ENCODE measurements at places on chromosomes 5 and 9.

GRCh38 chr5:95256991-95257390 is 27.9 kb downstream of the MCTP1 start:
- DNase-seq, result no peak

- no peak for DNase-seq
Measured at GRCh38 chr9:96603305-96604003, 16.2 kb downstream of the CDC14B start.

GRCh38 chr5:41306005-41306404 is 92.7 kb upstream of the C6 start:
- no peak for DNase-seq

DNA sequence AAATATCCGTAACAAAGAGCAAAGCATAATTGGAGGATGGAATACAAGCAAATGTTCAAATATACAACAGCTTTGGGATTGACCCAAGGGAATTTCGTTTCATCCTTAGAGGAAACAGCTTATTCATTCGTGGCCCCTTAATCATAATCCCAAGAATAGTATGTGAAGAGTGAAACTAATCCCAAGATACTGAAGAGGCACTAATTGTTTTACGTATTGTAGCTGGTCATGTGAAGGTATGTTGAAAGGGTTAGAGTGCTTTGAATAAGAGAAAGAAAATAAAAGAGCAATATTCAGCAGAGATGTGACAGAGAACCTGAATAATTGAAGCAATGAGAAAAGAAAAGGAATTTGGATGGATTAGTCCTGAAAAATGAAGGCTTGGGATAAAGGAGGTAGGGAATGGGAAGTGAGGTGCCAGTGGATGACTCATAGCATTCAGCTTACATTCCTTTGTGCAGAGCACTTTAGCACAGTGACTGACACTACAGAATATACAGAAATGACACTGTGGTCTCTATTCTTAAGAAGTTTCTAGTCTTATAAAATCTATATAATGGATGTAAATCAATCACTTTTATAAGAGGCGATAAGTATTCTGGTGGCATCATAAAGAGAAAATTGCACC is 221.9 kb downstream of the TLR4 start:
- DNase-seq, result no peak

GRCh38 chr5:77438071-77438470 is 54.0 kb downstream of the WDR41 start:
- no peak for DNase-seq

DNA sequence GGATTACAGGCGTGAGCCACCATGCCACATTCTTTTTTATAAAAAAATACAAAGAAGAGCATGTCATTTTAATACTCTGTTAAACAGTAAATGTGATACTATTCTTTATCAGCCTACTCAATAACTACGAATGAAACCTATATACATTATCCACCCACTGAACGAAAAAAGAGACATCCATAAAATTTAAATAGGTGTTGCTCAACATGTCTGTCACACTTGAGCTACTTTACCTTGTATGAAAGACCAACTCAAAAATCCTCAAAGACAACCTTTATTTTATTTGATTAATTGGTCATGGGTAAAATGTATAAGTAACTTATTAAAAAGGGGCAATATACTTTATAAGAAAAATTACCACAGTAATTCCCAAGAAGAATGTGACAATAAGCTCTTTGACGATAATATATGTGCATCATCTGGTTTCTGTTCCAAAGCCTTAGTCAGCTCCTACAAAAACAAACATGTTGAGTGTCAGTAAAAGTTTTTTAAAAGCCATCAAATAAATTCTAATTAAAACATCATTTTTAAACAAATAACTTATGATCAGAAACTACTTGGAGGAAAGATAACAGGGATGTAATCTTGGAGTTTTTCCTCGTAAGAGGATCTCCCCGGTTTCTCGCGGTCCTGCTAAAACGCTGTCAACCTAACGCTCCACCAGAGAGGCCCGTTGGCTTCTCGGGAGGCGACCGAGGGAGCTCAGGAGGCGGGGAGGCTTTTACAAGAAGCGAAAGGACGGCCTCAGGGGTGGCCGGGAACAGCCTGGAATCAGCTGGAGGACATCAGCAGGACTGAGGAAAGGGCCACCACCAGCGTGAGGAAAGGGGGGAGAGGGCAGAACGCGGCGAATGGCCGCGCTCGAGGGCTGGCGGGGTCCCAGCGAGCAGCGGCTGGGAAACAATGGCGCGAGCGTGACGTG is 13.5 kb upstream of the ANKRD18B start:
- peak; percentile 91 for DNase-seq

GRCh38 chr5:144812763-144813162 is 642.1 kb downstream of the KCTD16 start:
- DNase-seq, result no peak

- no peak for DNase-seq
Measured at GRCh38 chr9:69444791-69445190, 119.8 kb downstream of the ENTREP1 start.

- no peak for DNase-seq
Measured at GRCh38 chr9:20396509-20396908, 225.8 kb downstream of the MLLT3 start.

GRCh38 chr5:33490071-33490665 is 49.4 kb downstream of the TARS1 start:
- no peak for DNase-seq

- no peak for DNase-seq
Measured at GRCh38 chr9:109886041-109886440, 106.0 kb downstream of the PALM2AKAP2 start.

DNA sequence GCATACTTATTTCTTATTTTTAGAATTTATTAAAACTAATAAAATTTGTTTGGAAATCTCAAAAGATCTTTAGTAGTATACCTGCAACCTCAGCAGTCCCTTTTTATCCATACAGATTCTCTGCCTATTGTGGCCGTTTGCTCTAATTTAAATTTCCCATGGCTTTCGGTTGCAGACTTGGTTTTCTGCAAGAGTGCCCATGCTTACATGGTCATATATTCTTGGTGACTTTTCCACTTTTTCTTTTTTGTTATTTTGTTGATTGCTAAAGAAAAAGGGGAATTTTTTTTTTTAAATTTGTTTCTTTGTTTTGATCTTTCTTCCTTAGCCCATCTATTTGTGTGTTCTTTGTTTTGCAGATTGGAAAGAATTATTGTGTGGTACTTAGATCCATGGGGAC is 20.6 kb downstream of the ZCCHC7 start:
- DNase-seq, result no peak

DNA sequence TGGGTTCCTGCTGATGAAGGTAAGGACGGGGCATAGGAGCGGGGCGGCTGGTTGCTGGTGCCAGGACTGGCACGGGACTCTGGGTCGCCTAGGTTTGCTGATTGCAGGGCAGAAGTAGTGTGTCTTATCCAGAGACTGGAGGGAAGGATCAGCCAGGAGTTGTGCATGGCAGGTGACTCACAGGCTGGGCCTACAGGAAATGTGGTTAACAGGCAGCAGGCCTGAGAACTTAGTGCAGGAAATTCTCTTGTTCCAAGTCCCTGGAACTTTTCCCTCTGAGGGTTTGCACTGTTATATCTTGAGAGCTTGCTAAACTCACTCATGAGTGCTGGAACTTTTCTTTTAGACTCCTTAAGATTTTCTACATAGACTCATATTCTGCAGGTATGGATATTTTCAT is 95.1 kb downstream of the ANXA2R start:
- DNase-seq, result no peak

- no peak for DNase-seq
Measured at GRCh38 chr5:19853616-19854240, 134.3 kb downstream of the CDH18 start.

GRCh38 chr9:6549106-6549800 is 96.3 kb downstream of the GLDC start:
- peak; percentile 96 for DNase-seq

- DNase-seq, result peak; percentile 63
Measured at GRCh38 chr5:78295035-78295961, 800 bp upstream of the AP3B1 start.

DNA sequence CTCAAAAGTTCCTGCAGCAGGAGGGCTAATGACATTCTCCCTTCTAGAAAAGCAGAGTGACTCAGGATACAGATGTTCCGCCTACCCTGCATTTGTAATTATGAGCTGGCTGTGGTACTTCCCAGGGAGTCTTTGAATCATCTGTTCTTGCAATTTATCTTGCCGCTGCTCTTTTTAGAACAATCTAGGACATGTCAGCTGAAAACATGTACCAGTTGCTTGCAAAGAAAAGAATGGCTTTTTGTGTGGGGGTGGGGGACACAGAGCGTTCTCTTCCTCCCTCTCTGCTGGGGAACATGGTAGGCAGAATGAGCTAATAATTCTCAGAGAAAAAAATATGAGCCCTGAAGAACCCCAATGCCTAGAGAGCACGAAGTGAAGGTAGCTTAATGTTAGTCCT is 51.7 kb upstream of the TUT7 start:
- DNase-seq, result no peak

- DNase-seq, result no peak
Measured at GRCh38 chr5:72369711-72370110, 49.5 kb downstream of the PTCD2 start.

DNA sequence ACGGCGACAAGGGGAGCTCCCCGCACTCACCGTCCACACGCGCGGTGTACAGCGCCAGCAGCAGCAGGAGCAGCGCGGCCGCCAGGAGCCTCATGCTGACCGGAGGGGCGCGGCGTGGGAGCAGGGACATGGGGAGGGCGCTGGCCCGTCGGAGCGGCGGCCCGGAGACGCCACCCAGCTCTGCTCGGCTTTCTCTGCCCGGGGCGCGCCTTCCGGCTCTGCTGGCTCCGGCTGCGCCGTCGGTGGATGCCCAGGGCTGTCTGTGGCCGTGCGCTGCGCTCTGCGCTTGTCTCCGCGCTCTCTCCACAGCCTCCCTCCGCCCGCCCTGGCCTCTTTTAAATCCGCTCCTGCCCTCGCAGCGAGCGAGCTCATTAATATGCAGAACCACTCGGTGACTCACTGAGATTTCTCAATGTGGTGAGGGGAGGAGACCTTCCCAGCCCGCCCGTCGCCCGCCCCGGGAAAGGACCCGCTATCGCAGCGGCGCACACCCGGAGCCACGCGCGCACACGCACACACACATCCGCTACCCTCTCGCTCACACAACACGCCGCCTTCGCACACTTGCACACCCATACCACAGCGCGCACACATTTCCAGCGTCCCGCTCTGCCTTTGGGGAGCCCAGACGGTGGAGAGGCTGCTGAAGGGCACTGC is at the start of gene CXCL14:
Gene CXCL14 (minus strand): TSS at position 307 of the 657 bp plus-strand sequence. CDS start 213 bp downstream, at position 94.
- peak; percentile 79 for DNase-seq

DNA sequence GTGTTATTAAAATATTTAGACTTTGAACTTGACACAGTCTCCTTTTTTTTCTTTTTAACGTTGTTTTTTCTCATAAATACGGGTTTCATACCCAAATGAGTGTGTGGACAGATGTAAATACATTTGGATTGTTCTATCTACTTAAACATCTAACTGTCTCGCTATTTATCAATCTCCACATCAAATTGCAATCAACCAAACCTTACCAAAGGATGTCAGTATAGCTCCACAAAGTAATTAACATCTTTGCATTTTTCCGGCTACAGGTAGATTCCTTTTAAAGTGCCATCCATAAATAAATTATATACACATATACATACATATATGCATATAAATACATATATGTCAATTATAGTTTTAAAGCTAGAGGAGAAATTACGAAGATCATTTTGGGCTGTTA is 705 bp upstream of the CDH10 start:
- DNase-seq, result no peak

DNA sequence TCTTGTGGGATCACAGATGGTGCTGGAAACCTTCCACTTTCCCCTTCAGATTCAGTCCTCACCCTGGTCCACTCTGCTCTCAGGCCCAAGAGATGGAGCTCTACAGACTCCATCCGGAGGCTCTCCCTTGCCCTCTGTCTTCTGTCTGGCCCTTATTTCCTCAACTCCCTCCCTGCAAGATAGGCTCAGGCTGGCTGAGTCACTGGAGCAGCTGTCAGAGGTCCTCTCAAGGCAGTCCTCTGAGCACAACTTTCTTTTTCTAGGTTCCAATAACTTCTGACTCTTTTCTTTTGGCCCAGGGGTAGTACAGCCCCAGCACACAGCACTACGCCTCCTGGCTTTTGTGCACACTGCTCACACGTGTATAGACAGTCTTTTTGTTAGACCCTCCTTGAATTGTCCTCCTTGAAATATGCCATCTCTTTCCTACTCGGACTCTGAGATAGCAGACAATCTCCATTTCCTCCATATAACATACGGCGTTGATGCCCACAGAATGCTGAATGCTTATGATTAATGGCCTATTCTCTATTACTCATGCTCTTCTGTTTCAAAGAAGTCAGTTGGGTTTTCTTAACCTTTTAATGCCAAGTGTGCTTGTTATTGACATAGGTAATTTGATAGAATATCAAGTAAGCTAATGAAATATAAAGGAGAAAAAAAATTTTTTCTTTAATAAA is 193.1 kb downstream of the SLC12A2 start:
- no peak for DNase-seq

DNA sequence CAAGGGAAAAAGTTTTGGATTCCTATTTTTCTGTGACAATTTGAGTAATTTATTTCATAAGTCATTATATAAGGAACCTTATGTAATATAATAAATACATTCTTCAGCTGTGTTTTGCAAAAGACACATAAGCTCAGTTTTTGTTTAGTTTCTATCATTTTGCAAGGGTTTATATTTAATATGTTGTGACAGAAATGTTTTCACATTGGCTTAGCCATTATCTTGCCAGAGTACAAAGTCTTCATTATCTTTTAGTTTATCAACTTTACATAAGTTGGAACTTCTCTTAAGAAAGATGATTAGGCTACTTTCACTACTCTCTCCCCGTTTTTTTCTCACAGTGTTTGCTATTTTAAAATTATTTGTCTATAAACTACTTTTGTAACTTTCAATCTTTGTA is 54.8 kb downstream of the ERCC6L2 start:
- DNase-seq, result no peak

GRCh38 chr9:131346559-131346958 is 47.3 kb upstream of the PRRC2B start:
- no peak for DNase-seq

GRCh38 chr9:3548648-3549047 is 22.8 kb upstream of the RFX3 start:
- DNase-seq, result no peak

DNA sequence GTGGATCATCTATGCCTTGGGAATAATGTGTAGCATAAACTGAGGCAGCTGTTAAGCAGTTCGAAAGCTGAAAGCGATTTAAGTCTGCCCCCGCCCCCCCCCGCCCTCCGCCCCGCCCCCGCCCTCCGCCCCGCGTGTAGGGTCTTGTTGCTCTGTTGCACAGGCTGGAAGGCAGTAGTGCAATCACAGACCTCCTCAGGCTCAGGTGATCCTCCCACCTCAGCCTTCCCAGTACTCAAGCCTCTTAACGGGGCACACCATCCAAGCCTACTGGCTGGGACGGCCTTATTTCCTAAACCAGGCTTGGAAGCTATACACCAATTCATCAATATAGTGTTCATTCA is 945 bp downstream of the ANKDD1B start:
- DNase-seq, result no peak

DNA sequence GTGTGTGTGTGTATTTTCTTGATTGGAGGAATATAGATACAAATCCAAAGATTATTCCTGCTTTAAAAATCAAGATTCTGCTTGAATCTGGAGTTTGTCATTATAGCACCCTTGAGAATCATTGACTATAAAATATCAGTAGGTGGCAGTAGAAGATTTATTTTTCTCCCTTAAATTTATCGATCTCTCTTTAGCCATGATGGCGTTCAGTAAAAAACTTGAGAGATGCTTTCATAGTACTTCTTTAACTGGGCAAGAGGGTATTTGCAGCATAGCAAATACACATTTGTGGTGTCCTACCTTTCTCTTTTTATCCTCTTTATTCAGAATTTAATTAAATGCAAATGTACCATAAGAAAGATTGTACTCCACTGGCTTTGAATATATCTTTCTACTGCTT is 307.7 kb downstream of the ADGRV1 start:
- DNase-seq, result peak; percentile 8

Measured in NCI-H146 (cell line).